ENCODE measurements at places on chromosomes 7 and 10.

- DNase-seq, result no peak
Observed at GRCh38 chr10:6561552-6561951, 18.5 kb downstream of the PRKCQ start.

- no peak for DNase-seq
Observed at GRCh38 chr7:101626069-101626671, 2.9 kb downstream of the MYL10 start.

- peak; percentile 53 for DNase-seq
Observed at GRCh38 chr7:27740449-27741086, 606 bp downstream of the TAX1BP1 start.

DNA sequence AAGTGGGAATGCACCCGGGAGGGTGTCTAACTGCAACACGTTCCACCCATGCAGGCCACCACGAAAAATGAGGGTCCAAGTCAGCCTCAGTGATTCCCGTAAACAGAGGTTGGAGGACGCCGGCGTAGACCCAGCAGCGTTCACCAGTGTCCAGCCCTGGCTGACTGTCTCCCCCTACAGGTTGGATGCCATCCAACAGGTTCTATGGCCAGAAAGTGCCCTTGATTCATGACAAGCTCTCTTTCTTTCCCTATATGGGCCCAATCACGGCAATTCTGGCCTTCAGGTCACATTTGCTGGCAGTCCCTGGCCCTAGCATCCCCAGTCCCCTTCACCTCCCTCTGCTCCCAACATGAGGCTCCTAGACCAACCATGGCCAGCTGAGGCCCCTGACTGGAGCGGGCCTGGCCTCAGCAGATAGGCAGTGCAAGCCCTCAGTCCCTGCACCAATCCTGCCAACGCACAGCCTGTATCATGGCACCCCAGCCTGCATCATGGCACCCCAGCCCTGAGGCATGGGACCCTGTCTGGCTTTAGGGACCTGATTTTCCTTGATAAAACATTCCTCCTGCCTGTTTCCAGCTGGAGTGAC lies 227.4 kb downstream of the GRID1 start:
- DNase-seq, result no peak

GRCh38 chr10:92690211-92690914 lies 608 bp downstream of the HHEX start:
- no peak for DNase-seq

- no peak for DNase-seq
Observed at GRCh38 chr7:152602962-152603361, 73.0 kb downstream of the XRCC2 start.

GRCh38 chr7:134444198-134444960 lies 14.5 kb downstream of the AKR1B1 start:
- no peak for DNase-seq

DNA sequence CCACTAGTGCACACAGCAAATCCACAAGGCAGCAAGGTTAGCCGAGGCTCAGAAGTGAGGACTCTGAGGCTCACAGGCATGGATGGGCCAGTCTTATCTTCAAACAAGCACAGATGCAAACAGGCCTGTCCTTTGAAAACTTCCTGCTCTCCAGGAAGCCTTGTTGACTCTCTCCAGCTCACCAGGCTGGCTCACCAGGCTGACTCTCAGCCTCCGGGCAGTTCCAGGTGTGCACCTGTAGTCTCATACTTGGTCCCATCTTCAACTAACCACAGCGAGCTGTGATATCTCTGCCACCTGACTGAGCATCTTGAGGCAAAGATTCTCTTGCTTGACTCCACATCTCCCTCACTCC lies 173.9 kb upstream of the ZMIZ1 start:
- no peak for DNase-seq

DNA sequence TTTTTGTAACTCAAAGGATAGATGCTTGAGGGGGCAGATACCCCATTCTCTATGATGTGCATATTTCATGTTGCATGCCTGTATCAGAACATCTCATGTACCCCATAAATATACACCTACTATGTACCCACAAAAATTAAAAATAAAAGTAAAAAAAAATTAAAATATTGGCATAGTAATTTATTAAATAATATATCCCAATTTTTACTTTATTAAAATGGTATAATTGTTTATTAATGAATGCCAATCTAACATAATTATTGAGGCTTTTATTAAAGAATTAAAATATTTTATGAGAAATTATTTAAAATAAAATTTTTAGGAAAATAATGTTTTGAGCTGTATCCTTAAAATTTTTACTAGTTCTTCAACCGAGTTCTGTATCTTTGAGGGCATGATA lies 18.9 kb upstream of the HBP1 start:
- DNase-seq, result no peak

- no peak for DNase-seq
Observed at GRCh38 chr7:39810204-39810642, 139.8 kb upstream of the CDK13 start.

DNA sequence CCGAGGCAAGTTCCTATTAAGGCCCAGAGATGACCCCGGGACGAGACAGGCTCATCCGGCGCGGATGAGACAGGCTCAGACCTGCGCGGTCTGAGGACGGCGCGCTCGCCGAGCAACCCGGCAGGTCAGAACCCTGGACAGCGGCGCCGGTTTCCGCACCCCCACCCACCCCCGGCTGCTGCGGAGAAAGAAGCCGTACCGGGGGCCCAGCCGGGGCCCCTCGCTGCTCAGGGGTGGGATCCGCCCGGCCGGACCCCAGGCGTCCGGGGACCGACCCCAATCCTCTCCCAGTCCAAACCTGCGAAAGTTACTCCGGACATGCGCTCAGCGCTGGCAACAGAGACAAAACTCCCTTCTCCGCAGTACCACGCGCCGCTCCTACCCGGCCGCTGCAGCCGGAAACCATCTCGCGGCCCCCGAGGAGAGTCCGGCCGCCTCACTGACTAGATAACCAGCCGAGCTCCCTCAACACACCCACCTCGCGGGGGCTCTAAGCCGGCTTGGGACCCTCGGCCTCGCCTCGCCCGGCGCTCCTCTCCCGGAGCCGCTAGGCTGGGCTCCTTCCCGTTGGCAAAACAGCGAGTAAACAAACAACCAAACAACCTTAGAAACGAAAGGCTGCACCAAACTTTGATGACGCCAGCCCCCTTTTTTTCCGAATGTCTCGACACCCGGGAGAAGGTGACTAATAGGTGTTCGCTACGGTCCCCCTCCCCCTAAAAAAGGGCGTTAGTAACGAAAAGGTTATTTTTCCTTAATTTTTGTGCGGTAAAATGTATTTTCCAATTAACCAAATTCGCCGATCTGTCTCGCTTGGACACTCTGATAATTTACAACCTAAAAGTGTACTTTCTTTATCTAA lies 2.3 kb upstream of the DRGX start:
- DNase-seq, result no peak

- DNase-seq, result no peak
Observed at GRCh38 chr10:106929291-106929895, 235.1 kb downstream of the SORCS1 start.

- DNase-seq, result no peak
Observed at GRCh38 chr10:5094265-5095205, at the start of gene AKR1C3. Gene AKR1C3 (plus strand): TSS chr10:5094414. CDS start chr10:5094445, 31 bp downstream.

DNA sequence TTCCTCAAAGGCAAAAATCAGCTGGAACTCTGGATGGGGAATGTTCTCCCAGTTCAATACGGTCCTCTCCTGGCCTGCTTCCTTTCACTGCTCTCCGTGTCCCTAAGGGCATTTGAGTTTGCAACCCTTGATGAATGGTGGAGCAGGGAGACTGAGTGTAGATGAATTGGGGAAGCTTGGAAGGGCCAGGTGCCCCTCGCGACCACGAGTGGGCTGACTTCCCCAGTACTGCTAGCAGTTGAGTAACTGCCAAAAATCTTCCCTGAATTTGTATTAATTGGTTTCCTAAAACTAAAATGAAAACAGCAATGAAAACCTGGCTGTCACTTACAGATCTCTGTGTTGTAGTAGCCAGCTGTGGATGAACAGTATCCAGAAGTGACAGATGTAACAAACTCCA lies 13.6 kb downstream of the IRF5 start:
- DNase-seq, result no peak

- DNase-seq, result no peak
Observed at GRCh38 chr7:50427518-50427917, 22.6 kb downstream of the FIGNL1 start.

DNA sequence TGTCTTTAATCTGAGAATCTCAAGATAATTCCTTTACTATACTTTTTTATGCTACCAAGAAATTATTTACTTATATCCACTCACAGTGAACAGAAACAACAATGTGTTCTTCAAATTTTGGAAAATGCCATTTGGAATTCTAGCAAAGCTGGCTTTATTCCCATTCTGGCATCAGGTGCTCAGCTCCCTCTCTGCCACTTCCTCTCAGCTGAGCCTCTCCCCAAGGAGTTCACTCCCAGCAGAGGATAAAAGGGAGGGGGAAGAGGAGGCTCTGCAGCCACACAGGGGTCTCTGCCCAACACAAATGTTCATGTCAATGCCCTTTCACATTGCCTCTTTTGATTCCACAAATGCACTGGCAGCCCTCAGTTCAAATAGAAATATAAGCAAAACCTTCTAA lies 116.9 kb downstream of the CPEB3 start:
- DNase-seq, result no peak

GRCh38 chr7:42453931-42454361 lies 216.9 kb upstream of the GLI3 start:
- no peak for DNase-seq

GRCh38 chr7:37769291-37769690 lies 79.1 kb upstream of the NME8 start:
- no peak for DNase-seq

DNA sequence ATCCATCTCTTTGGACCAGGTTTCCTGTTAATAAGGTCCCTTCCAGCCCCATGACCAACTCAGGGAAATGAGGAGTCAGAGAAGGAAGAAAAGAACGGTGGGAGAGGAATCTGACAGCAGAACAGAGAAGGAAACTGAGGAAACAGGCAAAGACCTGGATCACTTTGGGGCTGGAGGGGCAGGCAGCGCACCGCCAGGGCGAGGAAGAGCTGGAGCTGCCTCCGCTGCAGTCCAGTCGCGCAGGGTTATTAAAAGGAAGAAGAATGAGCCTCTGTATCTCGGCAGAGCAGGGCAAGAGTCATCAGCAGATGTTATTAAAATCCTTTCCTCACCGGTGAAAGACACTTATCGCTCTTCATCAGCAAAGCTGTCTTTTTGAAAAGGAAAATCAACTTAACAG lies 37.7 kb upstream of the R3HCC1L start:
- no peak for DNase-seq

- DNase-seq, result peak; percentile 16
Observed at GRCh38 chr7:28389504-28390395, 22.6 kb upstream of the CREB5 start.

- DNase-seq, result no peak
Observed at GRCh38 chr10:99975106-99975829, 34.5 kb downstream of the DNMBP start.

GRCh38 chr7:21128062-21128817 lies 299.6 kb upstream of the SP4 start:
- peak; percentile 48 for DNase-seq

DNA sequence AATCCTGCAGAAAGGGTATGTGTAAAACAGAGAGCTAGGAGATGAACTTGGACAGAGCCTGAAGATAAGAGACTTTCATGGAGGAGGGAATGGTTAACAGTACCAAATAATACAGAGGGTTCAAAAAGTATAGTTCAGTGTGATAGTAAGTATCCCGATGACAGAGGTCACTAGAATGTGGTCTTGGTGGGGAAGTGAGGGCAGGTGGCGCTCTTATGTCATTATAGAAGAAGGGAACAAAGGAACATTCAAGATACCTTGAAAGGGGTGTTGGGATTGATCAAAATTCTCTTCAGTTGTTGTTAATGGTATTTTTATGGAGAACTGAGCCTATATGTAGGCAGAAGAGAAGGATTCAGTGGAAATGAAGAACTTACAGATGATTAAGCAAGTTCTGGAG lies 312.5 kb downstream of the SUGCT start:
- no peak for DNase-seq

GRCh38 chr10:15478950-15479349 lies 107.9 kb upstream of the FAM171A1 start:
- no peak for DNase-seq

DNA sequence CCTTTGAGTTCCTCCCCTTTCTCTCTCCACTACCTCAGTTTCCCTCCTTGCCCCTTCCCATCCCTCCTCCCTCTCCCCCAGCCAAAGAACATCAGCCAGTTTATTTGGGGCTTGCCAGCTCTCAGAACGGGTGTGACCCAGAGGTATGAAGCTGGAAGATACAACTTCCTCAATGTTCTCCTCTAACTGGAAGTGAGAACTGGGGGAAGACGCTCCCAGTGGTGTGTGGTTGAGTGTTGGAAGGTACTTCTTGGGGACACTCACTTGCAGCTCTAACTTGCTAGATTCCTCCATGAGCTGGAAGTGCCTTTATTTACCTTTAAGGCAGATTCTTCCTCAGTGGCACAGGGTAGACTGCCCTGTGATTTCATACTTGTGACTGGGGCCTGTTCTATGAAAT lies 110.5 kb upstream of the HABP2 start:
- DNase-seq, result no peak

DNA sequence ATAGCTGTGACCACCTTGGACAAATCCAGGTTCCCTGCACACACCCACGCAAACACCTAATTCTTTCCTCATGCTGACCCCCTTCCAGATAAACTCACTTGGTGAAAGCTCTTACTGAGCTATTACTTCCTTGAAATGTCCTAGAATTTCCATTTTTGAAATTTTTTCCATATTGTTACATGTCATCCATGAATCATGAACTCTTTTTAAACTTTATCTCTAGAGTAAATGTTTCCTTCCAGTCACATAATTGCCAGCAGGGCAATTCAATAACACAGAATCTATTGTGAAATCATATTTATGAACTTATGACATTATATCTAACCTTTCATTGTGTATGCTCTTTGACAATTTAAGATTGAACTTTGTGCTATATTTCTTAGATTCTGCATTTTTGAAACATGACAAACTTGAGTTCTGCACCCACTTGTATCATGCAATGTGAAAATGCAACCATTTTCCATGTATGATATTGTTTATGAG lies 26.8 kb upstream of the FGL2 start:
- no peak for DNase-seq

DNA sequence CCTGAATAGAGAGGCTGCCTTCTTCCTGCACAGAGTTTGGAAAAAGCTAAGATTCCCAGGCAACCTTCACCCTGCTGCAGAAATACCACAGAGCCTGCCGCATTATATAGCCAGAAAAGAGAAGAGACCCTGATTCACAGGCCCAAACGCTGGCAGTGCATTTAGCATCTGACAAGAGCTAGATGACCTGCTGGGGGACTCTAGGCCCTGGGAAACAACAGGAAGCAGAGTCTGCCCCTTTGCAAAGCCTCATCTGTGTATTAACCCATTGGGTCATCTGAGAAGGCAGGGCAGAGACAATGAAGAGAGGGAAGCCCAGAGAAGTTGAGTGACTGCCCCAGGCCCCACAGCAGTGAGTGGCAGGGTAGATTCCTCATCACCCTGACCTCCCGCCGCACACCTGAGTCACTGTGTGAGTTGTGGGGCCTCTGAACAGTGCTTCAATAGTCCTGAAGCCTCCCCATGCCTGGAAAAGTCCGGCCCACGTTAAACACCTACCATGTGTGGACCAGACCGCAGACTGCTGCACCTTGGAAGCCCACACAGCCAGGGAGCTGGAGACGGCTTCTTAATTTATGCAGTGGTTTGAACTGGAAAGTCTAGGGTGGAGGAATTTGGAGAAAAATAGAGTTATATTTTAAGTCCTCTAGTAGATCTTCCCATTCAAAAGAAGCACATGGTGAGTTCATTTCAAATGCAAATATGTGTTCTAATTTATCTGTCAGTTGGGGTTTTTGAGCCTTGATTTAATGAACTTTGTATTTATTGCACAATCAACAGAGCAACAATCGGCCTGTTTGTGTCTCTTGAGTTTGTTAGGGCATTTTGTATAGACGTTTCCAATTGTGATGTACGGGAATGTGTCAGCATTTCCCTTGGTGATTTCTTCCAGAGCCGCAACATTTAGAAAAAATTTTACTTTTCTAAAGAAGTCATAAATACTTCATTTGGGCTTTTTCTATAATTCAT lies 80.4 kb upstream of the GPR26 start:
- DNase-seq, result no peak

All from NCI-H1930 (cell line).